Right cardiac atrium (tissue), 5 donors: ENCODE measurements at places on chromosomes 4 and X.

- DNase-seq: no peak
These were observed 208.4 kb downstream of the DCLK2 start for GRCh38 chr4:150286656-150287055.

- no peak for DNase-seq
These were observed 292.9 kb downstream of the TLL1 start for GRCh38 chr4:166165829-166166420.

GRCh38 chr4:95167805-95168204 lies 381.0 kb downstream of the UNC5C start:
- DNase-seq: no peak

DNA sequence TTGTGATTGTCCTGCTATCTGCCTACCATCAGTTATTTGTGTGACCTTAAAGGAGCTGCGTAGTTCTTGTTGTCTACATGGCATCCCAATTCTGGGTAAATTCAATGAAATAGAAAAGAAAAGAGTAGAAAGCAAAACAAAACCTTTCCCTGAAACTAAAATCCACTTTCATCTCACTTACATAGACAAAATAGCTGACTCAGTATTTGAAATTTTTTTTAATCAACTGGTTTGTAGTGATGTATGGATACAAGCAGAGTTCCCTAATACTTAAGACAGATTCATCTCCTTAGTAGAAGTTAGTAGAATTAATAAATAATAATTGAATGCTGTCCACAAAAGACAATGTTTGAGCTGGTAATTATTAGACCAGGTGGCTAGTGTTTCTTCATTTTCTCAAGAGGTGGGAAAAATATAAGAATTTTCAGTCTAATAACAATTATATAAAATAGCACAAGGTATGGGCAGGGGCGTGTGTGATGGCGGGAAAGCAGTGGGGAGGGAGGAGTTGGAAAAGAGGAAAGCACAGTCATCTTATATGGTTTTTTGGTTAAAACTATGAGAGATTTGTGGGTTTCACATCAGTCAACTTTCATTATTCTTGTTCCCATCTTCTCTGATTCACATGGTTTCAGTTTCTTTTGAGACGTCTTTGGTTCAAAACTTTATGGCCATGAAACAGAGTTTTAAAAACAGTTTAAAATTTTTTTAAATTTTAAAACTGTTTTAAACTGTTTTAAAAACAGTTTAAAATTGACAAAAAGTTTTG lies 275.2 kb downstream of the SPRY1 start:
- DNase-seq: no peak

GRCh38 chr4:1126506-1126905 lies 13.1 kb upstream of the RNF212 start:
- no peak for DNase-seq

DNA sequence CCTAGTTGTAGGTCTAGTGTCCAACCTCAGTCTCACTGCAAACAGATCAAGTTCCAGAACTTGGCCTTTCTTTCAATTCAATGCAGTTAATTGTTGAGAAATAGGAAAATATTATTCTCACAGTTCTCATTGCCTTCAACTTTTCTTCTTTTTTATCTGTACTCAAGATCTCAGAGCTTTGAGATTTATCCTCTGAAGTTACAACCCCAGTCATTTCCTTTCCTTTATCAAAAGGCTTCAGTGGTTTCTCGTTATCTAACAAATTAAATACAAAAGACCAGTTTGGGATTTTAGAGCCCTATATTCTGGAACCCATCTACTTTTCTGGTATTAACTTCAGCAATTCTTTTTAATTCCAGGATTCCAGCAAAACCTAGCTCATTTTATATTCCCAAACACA lies 130.2 kb downstream of the TMA16 start:
- DNase-seq: no peak

DNA sequence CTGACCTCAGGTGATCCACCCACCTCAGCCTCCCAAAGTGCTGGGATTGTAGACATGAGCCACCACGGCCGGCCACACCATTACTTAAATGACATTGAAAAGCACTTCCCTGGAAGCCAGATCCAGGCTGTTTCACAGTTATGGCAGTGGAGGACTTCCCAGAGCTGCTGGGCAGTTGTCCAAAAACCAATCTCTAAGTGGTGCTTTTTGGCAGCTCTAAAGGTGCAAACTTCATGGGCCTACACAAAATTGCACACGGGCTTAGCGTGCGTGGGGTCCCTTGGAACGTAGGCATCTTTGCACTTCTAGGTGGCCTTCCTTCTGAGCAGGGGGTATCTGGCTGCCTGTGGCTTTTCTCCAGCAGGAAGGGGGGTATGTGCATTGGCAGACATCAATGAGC lies 172.3 kb downstream of the SHOX start:
- no peak for DNase-seq

- DNase-seq: no peak
These were observed 424.0 kb upstream of the NDST4 start for GRCh38 chr4:115537387-115537786.

DNA sequence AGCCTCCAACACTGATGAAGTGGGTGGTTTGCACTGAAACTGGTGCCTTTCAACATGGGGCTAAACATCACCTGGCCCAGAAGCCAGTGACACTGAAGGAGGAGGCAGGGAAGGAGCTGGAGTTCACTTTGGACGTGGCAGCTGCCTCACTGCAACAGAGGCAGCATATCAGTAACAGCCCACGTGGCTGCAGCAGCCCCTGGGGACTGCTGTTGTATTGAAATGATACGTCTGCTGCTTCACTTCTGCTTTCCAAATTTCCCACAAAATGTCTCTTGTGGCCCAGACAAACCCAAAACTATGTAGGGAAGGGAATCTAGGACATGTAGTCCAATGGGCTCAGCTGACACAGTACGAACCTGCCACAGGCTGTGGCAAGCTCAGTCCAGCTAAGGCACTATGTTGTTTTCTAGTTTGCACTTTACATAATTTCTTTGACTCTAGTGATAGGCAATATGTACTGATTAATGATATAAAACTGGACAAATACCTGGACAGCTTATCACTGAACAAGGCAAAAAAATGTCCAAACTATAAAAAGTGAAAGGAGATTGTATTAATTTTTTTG lies 84.7 kb upstream of the RAPGEF2 start:
- DNase-seq: peak; percentile 63

DNA sequence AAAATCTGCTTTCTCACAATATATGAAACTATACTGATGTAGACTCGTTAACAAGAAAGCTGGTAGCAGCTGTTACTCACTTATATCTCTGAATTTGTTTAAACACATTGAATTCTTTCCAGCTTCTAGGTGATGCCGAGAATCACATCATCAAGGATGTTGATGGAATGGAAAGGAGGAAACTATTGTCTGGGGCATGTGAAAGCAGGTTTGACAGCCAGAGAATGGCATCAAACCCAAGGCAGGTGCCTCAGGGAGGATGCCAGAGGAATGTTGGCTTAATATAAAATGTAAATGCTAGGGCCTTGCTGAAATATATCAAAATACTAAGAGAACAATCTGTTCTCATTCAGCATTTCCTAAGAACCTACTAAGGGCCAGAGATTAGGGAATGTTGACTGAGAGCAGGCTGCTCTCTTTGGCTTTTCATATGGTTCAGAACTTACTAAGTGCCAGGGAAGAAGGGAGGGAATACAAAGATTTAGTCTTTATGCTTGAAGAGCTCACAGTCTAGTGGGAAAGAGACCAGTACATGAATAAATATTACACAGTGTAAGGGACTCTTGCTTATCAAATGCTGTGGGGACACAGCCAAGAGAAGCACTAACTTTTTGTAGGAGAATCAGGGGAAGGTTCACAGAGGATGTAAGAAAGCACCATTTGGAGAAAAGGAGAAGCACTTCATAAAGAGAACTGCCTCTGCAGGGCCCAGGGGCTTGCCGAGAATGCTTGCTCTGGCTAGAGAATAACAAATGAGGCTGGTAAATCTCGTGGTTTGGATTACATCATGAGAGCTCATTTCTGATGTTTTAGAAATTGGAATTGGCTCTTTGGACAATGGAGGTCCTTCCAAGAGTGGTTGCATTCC lies 14.7 kb downstream of the SLIT2 start:
- peak; percentile 21 for DNase-seq

- no peak for DNase-seq
These were observed 35.0 kb downstream of the PROM1 start for GRCh38 chr4:16048619-16049419.

GRCh38 chr4:55926610-55927009 lies 22.1 kb upstream of the CEP135 start:
- DNase-seq: no peak

DNA sequence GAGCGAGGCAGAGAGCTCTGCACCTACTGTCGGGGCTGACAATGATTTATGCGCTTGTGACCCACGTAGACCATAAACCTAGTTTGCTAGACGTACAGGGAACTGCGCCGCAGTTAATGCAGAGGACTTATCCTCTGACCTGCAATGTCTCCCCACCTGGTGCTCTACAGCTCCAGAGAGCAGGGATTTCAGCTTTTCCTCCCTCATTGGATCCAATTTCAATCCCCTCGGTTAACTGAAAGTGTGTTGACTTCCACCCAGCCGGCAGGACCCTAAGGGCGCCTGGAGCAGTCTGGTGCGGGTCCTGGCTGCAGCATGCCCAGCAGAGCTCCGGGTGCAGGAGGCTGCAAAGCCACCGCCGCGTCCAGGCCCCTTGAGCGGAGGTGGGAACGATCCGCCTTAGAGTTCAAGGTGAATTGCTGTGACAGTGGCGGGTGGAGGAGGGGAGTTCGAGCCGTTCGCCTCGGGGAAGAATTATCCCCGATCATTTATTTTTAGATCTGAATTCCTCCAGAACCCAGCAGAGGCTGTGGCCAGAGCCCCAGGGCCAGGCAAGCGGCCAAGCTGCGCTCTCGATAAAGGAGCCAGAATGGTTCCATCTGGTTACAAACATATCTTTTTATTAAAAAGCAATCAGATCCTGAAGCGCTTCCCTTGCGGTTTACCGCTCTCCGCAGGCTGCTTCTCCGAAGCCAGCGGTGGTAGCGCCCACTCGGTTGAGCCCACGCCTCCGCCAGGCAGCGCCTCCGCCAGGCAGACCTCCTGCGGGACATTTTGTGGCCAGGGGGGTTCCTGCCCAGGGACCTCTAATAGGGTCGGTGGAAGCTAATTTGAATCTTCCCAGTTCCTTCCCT lies 66.0 kb downstream of the FBXO8 start:
- DNase-seq: peak; percentile 81

- DNase-seq: no peak
These were observed 21.0 kb upstream of the ANXA10 start for GRCh38 chr4:168071304-168071703.

GRCh38 chr4:44150091-44150576 lies 298.5 kb downstream of the KCTD8 start:
- no peak for DNase-seq

GRCh38 chrX:8783097-8783713 lies 18.0 kb downstream of the FAM9A start:
- no peak for DNase-seq

- no peak for DNase-seq
These were observed 226.1 kb downstream of the SPCS3 start for GRCh38 chr4:176545872-176546271.

DNA sequence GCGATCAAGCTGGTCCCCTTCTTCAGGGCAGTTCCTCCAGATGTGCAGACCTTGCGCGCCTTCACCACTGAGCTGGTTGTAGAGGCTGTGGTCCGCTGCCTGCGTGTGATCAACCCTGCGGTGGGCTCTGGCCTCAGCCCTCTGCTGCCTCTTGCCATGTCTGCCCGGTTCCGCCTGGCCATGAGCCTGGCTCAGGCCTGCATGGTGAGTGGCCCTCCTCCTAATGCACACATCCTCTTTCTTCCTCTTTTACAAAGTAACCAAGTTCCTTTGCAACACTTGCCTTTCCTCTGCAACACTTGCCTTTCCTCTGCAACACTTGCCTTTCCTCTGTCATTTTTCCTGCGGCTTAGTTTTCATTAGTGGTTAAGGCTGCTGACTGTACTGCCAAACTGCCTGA lies 1.8 kb downstream of the CCDC22 start:
- DNase-seq: no peak

DNA sequence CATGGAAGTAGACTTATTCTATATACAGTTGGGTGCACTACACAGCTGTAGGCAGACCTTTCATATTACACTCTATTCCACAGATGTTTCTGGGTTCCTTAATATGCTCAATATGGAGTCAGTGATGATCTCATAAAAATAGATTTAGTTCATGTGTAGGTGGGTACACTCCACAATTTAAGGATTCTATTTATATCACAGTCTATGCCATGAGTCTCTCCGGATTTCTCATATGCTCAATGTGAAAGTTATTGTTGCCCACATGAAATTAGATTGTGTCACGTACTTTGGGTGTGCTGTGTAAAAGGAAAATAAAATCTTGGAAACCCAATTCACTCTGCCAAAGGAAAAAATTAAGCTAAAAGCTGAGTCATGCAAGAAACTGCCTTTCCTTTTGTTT lies 32.5 kb upstream of the TASL start:
- no peak for DNase-seq

DNA sequence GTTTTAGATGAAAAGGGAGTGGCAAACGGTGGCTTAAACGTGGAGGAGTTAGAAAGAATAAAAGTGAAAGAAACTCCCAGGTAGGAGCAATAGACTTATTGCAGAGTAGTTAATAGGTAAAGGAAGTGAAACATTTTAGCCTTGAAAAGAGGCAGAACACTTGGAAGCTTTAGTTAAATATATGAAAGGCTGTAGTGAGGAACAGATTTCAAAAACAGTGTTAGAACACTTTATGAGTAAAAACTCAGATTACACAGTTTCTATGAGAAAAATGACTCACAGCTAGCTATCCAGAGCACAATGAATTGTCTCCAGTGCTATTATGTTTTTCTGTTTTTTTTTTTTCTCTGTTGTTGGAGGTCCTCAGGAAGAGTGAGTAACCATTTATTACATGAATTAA lies 45.8 kb downstream of the TACR3 start:
- DNase-seq: no peak

GRCh38 chr4:123956204-123956603 lies 559.6 kb downstream of the SPRY1 start:
- peak; percentile 84 for DNase-seq

DNA sequence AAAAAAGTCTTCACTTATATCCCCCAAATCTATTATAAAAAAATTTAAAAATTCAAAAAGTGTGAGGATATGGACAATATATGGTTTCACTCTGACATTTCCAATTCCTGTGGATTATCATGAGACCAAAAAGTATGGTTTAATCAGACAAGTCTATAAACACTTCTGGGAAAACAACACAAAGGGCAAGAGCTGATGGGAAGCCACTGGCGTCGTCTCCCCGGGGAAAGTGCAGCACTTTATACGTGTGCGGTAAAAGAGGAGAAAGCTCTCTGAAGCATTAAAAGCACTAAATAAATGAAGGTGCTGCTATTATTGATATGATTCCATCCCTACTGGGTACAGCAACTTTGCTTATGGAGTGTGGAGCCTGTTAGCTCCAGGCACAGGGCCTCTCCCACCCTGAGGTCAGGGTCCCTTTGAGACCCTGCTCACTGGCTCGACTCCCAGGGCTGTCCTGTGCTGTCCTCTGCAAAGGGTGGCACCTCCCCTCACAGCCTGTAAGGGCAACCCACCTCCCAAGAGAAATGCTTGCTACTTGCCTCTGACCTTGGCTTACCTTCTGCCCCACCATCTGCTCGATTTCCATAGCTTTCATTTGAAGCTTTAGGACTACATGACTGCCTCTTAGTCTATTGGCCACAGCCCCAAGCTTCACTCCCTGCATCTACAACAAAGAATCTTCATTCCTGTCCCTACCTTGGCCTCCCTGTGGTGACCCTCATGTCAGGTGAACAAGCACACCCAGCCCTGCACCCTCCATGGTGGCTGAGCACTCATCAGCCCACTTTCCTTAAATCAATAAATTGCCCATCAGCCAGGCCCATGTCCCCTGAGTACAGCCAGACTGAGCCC lies 248.6 kb downstream of the HNRNPD start:
- no peak for DNase-seq

GRCh38 chr4:72311291-72311690 lies 257.7 kb downstream of the ADAMTS3 start:
- no peak for DNase-seq

GRCh38 chr4:72858328-72858727 lies 211.2 kb downstream of the COX18 start:
- DNase-seq: no peak
